ENCODE measurements at places on chromosomes 11 and 22.

DNA sequence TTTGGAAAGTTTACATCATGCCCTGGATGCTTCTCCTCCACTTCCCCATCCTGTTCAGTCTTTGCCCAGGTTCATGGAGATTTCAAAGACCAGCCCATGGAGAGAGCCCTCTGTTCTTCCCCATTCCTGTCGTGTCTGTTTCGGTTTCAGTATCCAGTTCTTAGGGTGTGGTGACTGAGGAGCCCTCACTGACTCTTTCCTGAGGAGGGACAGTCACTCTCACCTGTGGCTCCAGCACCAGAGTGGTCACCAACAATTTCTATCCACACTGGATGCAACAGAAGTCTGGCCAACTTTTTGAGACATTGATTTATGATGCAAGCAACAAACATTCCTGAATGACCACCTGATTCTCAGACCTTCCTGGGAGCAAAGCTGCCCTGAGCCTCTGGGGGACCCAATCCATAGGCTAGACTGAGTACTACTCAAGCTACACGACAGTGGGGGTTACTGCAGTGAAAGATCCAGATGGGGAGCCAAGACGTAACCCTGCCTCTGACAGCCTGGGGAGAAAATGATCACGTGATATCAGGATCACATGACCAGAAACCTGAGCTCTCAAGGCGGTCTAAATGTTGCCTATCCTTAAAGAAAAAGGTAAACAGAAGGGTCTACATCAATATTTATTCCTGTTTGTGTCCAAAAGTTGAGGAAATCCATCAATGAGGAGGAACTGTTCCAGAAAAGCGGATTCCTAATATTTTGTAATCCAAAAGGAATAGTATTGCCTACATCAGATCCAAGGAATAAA lies 76.2 kb upstream of the VPREB1 start:
- DNase-seq, result peak; percentile 66

DNA sequence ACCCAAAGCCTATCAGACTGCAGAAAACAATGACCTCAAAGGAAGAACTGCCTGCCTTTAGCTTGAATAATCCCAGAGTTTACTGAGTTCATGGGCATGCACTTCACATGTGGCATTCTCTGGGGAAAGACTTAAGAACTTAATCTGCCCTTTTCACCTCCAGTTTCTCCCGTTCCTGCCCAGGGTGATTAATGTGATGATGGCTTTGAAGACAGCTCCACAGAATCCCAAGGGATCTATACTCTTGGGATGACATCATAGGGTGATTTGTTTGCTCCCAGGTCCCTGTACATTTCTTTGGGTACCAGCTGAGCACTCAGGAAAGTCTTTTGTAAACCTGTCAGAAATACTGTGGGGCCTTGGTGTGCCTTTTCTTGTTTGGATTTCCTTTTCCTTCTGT lies 14.0 kb downstream of the FJX1 start:
- peak; percentile 63 for DNase-seq

DNA sequence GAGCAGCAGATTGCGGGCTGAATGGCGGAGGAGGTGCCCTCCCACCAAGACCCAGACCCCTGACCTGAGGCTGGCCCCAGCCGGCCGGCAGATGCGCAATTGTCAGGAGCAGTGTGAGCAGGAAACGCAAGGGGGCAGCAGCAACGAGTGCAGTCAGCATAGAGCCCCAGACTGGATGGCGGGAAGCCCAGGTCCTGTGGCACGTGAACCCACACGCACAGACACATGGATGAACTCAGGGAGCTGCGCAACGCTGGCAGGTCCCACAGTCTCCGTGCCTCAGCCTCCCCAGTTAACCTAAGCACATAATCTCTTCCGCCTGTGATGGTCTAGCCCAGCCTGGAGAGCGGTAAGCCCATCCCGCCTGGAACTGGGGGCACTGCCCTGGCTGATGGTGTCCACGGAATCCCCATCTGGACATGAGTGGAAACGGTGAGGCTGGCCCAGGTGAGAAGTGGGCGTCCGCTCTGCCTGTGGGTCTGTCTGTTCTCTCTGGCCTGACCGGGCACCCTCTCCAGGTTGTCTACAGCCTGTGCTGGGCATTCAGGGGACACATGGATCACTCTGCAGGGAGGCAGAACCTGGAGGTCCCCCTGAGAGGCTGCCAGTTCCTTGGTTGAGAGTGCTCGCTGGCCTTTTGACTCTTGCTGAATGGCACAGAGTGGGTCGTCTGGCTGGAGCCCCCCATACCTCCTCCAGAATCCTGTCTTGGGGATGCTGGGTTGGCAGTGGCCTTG lies 626 bp upstream of the TBX10 start:
- DNase-seq, result peak; percentile 45

DNA sequence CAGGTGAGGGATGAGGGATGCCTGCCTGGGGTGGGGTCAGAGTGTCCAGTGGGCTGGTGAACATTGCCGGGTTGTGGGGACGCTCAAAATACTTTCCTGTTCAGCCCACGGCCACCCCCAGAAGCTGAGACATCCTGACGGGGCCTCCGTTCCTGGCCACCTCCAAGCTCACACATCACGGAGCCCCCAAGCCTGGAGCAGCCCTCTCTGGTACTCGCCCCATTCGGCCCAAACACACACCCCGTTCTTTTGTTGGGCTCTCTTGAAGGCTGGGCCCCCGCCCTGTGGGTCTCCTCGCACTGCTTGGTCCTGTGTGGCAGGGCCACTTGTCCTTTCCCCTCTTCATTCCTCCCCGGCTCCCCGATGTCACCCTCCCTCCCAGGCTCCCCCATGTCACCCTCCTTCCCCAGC lies 442.6 kb downstream of the TBC1D22A start:
- no peak for DNase-seq

DNA sequence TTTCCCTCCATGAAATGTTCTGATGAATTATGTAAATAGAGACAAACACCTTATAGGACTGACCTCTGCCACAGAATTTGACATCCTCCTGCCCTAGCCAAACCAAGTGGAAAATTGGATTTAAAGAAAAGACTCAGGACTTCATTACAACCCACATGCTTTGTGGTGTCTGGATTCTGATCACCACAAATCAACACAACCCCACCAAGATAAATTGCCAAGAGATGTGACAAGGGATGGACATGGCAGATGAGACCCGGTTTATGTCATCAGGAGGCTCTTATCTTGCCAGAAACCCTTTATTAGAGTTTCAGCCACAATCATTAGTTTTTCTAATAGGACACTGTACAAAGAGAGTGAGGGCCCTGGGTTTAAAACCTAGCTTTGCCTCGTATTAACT lies 57.9 kb upstream of the SLC6A5 start:
- no peak for DNase-seq

DNA sequence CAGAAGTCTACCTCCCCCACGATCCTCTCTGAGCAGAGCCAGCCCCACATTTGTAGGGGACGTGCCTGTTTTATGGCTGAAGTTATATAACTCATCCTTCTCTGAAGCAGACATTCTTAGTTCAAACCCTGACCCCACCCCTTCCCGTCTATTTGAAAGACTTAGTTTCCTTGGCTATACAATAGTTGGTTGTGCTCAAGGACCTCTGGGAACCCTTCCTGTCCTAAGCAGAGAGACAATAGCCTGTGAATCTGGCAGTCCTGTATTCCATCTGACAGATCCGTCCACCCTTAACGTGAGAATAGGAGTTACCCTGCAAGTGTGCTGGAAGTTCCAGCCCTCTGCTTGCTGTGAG lies 75.2 kb downstream of the MN1 start:
- no peak for DNase-seq

- no peak for DNase-seq
Measured at GRCh38 chr11:75262436-75262835, 21.9 kb downstream of the TPBGL start.

GRCh38 chr11:28463826-28464225 lies 355.6 kb downstream of the METTL15 start:
- peak; percentile 75 for DNase-seq

GRCh38 chr22:36398601-36399471 lies 11.1 kb upstream of the MYH9 start:
- peak; percentile 94 for DNase-seq

DNA sequence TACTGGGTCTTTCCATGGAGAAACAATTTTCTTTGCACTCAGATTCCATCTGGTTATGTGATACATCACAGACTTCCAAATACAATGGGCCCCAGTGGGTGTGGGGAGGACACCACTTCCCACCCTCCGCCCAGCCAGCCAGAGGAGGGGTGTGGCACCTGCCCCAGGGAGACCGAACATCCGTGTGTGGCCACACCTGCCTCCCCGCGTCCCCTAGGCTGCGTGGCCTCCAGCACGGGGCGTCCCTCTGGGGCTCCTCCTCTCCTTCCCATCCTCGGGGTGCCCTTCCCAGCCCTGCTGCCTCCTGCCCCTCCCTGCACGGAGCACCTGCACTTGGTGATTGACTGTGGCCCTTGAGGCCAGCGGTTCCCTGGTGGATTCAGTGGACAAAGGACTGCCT lies 49.1 kb downstream of the CERK start:
- DNase-seq, result no peak

- DNase-seq, result peak; percentile 89
Measured at GRCh38 chr11:61961570-61962212, 5.7 kb downstream of the FTH1 start.

- no peak for DNase-seq
Measured at GRCh38 chr11:96106645-96107044, 182.7 kb upstream of the MTMR2 start.

- peak; percentile 8 for DNase-seq
Measured at GRCh38 chr11:128603752-128604414, 16.5 kb upstream of the ETS1 start.

DNA sequence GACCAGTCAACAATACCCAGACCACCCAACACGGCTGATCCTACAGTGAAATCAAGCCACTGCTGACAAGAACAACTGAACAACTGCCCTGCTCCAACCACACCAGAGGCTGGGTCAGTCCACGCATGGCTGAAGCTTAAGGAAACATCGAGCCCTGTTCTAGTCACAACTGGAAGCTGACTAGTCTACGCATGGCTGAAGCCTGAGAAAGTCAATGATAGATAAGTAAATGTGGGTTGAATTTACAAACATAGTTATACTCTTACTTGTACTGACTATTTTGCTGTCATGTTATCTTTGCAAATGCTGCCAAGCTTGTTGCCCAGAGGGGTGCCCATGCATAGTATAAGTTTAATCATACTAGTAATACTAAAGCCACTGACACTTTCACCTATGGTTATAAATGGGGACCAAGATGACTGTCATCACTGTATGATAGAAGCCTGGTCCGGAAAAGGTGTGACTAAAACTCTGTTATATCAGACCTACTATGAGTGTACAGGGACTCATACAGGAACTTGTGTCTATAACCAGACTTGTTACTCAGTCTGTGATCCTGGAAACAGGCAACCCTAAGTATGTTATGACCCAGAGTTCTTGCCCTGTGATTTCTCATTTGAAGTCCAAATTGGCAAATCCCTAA lies 43.4 kb upstream of the GLYAT start:
- DNase-seq, result no peak

DNA sequence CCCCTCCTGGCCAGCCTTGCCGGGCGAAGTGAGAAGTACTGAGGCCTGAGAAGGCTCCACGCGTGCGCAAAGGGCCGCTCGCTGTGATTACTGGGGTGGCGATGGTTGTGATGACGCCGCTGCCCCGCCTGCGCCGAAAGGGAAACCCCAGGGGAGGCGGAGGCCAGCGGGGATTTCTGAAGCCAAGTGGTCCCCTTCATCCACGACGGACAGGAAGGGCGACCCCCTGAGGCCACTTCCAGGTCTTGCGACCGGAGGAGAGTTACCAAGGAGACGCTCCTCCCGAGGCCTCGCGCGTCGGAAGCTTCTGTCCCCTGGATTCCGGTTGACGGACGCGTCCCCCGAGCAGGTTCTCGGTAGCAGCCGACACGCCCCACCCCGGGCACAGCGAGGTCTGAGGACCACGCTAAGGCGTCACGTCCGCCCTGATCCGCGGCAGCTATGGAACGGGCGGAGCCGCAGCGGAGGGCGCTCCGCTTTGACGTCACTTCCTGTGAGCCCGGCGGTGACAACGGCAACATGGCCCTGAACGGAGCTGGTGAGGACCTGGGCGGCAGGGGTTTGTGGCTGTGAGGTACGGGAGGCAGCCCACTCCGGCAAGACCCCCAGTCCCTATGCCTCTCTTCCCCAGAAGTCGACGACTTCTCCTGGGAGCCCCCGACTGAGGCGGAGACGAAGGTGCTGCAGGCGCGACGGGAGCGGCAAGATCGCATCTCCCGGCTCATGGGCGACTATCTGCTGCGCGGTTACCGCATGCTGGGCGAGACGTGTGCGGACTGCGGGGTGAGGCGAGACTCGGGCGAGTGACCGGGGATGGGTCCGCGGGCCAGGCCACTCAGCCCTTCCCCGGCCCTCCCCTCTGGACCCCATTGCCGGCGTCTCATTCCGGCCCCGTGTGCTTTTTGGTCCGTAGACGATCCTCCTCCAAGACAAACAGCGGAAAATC lies at the start of gene ZNRD2:
ZNRD2 (plus strand) TSS at position 505 of the 946 bp plus-strand sequence; CDS start at position 520, 15 bp downstream.
- peak; percentile 98 for DNase-seq

- no peak for DNase-seq
Measured at GRCh38 chr11:126175393-126175792, 36.1 kb downstream of the RPUSD4 start.

GRCh38 chr11:68780829-68781228 lies 29.5 kb upstream of the TESMIN start:
- DNase-seq, result peak; percentile 24

DNA sequence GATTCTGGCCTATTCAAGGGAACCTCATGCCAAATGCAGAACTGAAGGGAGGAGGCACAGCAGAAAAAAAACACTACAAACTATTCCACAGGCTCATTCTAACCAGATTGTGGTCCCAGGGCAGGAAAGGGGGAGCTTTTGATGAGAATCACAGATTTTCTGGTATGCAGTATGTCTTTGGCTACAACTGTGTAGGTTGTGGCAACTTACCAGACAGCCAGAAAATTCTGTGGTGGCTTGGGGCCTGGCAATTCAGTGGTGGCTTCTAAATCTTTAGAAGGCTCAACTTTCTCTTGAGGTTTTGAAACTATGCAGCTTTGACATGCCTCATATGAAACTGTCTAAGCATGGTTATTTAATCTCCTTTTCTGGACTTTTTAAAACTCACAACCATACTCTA lies 850.8 kb upstream of the CCDC90B start:
- DNase-seq, result no peak

GRCh38 chr11:18618342-18619025 lies 15.7 kb downstream of the SPTY2D1 start:
- peak; percentile 54 for DNase-seq

DNA sequence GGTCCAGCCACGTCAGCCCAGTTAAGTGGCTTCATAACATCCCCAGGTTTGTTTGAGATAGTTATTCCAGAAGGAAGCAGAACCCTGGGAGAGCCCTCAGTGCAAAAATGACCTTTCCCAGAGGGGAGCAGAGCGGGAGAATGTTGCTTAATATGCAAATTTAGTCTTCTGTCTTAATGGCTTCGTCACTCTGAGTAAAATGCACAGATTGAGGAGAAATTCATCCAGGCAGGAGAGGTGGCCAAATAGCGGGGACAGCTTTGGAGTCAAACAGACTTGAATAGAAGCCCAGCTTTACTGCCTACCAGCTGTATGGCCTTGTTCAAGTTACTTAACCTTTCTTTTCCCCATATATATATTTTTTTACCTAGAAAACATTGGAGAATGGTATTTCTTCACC lies 12.3 kb upstream of the NRGN start:
- DNase-seq, result no peak

- peak; percentile 98 for DNase-seq
Measured at GRCh38 chr11:46290598-46291309, 13.3 kb downstream of the CREB3L1 start.

Measured in amniotic epithelial cell (primary cell).